ENCODE measurements at places on chromosomes 4 and X.
A peak's percentile ranks its signal among the peaks of the same experiment; 100 is the strongest.

DNA sequence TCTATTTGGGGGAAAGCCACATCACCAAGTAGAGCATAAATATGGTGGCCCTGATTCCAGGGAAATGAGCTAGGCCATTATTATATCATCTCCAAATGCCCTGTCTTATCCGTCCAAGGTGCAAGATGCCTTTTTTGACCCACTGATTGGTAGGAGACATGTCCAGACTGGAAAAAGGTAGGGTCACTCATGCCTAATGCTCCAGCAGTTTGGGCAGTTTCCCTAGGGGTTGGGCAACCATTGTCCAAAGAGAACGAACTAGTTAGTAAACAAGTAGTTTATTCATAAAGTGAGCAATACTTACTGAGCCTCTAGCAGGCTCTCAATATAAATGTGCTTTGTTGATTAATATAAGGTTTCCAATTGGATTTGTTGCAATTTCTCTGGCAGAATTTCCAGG, 6.2 kb downstream of the FHDC1 start:
- no peak for DNase-seq

GRCh38 chr4:75895744-75896314, 6.4 kb downstream of the PPEF2 start:
- DNase-seq = peak; percentile 73

DNA sequence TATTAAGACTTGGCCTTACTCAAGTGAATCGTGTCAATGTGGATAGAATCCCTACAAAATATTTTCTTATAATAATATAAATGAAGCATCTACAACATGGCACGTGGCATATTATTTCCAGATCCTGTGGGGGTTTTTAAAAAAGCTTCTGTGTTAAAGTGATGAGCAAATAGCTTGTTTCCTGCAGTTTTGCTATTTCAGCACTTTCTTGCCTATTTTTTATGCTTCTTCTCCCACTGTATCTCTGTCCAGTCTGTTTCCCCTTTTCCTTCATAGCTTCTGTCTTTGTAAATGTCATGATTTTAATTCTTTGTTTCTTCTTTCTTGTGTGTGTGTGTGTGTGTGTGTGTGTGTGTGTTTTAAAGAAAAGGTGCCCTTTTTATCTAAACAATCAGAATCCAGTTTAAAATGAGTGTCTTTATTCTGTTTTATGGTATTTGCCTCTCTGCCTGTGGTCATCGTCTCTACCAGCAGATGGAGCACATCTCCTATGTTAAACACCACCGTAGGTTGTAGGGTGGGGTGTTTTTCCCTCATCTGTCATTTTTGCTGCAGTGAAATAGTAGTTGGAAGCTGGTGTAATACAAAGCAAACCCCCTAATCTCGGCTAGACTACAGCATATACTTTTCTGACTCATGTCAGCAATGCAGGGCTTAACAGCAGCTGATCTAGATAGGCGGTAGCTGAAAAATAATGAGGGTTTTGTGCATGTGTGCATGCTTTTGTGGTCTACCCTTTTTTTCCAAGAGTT, 33.1 kb downstream of the FTHL17 start:
- DNase-seq = peak; percentile 45

DNA sequence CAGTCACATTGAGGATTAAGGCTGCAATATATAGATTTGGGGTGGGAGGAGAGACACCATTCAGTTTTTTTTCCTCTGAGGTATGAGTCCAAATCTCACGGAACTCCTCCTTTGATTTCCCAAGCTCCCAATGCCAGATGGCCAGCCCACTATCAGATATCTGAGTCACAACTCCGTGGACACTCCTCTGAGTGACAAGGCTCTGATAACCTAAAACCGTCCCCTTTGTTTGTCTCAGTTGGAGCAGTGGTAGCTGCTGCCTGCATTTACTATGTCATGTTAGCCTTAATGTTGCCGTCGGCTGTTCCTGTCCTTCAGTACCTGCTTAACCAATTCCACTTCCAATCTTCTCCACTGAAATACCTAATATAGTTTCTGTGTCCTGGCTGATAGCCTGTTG, 107.3 kb downstream of the DTHD1 start:
- no peak for DNase-seq

GRCh38 chr4:26885912-26886274, 25.3 kb downstream of the STIM2 start:
- DNase-seq = peak; percentile 87

GRCh38 chr4:22504447-22504846, 11.4 kb downstream of the ADGRA3 start:
- no peak for DNase-seq

- DNase-seq = no peak
Measured at GRCh38 chrX:132470831-132471230, 18.0 kb downstream of the MBNL3 start.

DNA sequence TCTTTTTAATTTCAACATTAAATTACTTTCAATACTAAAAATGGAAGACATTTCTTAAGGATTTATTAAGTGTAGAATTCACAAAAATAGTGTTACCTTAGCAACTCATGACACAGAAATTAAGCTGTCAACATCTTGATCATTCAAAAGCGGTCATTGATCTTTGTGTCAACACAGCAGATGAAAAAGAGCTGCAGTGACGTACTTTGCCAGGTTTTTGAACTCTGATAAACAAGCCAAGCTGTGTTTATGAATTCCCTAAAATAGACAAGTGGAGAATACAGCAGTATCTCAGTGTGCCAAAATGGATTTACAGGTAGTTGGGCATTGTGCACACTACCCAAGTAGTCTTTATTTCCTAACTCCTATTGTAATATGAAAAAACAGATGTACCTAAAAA, 1141.8 kb upstream of the PCDH7 start:
- DNase-seq = no peak

GRCh38 chr4:2302387-2303119, 40.6 kb upstream of the MXD4 start:
- DNase-seq = no peak

DNA sequence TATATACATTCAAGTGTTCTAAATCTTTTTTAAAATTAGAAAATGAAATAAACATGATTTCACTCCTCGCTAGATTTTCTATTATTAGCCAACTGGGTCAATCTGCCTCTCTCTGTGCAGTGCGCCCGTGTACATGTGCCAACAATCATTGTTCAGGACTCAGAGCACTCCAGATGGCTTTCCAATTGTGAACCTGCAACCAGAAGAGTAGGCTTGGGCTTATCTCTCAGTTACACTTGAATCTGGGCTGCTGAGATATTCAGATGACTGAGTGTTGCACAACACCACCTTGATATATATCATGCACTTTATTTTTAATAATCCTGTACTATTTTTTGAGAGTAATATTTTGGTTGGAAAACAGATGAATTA, 184.0 kb upstream of the FSTL5 start:
- no peak for DNase-seq

DNA sequence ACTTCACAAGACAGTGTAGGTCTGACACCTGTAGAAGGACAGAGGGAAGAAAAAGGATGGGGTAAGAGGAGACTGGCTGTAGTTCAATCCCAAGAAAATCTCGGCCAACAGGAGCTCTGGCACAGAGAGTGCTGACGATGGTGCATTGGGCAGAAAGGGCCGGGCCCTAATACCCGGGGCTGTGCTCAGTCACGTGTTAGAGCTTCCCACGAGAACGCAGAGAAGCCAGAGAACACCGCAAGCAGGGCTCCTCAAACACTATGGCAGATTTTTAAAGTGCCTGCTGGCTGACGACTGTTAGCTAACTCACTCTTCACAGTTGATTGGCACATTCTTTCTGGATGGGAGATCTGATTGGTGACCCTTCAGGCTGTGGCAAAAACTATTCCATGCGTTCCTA, 35.5 kb downstream of the EREG start:
- no peak for DNase-seq
